ENCODE measurements at places on chromosomes 16 and 17. TPM values are rescaled to one million over a fixed set of nuclear protein-coding genes. Genes with fewer than 3 reads are reported as not detected.

Gene CACNG5
- total RNA-seq: not detected

Gene ASPA
- not detected for total RNA-seq

Gene CACNG3
- not detected for total RNA-seq

Gene TNRC6C
- 37.5 TPM for total RNA-seq

Gene METTL23
- total RNA-seq: 41.0 TPM

Gene SCARF1
- 9.0 TPM for total RNA-seq

Gene TTLL6
- total RNA-seq: not detected

Gene CTRB2
- not detected for total RNA-seq

Gene GPR139
- total RNA-seq: not detected

Gene FOXL1
- total RNA-seq: not detected

Measured in naive thymus-derived CD4-positive, alpha-beta T cell (primary cell).